ENCODE measurements at places on chromosomes 12 and 14.

DNA sequence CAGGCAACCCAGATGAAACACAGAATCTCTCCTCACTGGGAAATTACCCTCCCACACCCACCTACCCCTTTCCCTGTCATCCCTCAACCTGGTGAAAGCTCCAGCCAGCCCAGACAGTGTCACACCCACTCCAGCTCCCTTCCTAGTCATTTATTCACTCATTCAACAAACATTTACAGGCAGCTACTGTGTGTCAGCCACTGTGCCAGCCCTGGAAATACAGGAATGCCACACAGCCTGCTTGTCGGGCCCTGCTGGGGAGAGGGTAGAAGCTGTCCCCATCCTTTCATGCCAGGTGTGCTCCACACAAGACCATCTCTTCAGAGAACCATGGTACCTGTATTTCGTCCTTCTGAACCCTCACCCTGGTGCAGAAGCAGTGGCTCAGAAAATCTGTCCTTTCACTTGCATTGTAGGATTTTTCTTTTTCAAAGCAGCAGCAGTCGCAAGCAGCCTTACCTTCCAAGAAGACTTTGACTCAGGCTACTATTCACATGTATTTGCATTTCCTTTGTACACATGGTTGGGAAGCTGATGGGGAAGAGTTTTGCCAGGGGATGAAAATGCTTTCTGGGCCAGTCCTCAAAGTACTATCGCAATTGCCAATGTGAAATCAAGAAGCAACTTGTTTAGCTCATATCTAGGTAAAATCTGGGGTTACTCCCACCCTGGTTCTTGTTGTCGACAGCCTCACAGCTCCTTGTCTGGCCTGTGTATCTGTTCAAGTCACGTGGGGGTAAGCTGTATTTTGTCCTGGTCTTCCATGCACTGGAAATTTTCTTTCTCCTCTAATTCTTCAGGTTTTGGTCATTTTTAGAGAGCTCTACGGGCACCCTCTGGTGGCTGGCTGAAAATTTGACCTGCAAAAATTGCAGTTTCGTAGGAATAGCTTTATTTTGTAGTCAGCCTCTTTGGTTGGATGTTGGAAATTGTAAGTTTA lies 147.4 kb upstream of the EGLN3 start:
- no peak for DNase-seq

DNA sequence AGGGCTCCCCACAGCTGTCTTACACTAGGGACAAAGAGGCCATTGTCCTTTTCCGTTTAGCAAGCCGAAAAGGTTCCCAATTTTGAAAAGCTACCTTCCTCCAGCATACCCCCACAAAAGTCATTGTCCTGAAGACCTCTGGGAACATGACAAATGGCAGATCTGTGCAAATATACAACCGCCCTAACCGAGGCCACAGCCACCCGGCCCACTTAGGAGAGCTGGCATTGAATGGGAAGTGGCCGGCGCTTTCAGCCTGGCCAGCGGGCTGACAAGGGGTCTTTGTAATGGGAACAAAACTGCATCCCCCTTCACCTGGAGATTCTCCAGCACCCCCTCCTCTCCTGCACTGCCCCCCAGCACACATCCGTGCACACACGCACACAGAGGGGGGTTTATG lies 48.1 kb upstream of the VASH1 start:
- DNase-seq = no peak

GRCh38 chr12:34402899-34403705 lies 380.8 kb downstream of the ALG10 start:
- no peak for DNase-seq

DNA sequence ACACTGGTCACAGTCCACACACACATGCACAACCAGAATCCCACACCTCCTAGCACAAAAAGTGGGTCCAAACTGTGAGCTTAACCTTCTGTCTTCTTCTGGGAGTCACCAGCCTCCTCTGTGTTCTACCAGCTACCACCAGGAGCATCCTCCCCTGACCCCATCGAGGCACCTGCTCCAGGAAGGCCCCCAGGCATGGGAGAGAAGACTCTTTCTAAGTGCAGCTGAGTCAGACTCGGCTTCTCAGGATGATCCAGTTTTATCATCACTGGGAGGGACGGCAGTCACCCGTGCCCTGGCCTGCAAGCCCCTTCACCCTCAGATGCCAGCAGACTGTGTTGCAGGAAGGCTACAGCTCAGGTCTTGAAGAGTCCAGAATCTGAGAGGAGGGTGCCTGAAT lies 7.9 kb upstream of the ENDOU start:
- DNase-seq = no peak

DNA sequence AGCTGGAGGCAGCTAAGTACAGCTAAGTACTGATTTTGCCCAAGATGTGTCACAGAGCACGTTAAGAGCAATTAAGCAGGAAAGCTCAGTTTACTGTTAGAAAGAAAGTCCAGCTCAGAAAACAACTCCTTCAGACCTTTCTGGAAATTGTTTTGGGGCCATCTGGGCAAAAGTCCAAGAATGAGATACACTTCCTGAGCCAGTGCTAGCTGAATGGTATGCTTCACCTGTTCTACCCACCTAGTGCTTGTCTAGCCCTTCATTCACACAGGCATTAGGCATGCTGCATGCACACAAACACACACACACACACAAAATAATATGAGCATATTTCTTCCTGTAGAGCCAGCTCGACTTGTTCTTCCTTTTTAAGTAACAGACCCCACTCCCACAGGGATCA lies 6.6 kb upstream of the IKZF4 start:
- DNase-seq = no peak

Data from activated naive CD8-positive, alpha-beta T cell treated with anti-CD3 and anti-CD28 coated beads, Interleukin-2, amount 50 U/mL, for 16 hours (primary cell).